Cortex of kidney (tissue), 1 donor: ENCODE measurements at places on chromosomes 5 and 9.

DNA sequence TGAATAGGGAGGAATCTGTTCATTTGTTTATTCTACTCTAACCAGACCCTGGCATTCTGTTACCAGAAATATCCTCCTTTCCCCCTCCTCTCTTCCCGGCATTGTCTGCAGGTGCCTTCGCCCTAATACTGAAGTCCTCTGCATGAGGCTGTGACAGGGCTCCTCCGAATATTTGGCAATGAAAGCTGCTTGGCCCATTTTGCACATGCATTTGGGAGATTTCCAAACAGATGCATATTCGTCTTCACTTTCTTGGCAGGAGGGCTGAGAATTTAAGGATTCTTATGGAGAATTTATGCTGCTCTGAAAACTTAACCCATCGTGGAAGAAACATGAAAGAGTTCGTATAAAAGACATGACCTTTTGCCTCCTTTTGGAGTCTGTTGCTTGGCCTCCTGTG lies 484.0 kb downstream of the ZNF608 start:
- DNase-seq, result no peak

DNA sequence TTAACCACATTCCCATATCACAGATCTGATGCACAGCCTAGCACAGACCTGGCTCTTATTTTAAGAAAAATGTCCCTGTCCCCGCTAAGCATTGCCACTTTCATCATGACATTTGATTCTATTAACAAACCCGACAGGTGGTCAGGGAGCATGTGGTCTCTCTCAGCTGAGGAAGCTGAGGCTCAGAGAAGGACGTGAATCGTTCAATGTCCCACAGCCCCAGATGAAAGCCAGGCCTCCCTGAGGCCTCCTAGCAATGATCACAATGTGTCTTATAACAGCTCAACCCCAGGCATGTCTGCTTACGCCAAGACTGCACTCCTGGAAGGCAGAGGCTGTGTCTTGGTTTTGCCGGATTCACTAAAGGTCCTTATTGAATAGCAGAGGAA lies 10.4 kb upstream of the CRB2 start:
- DNase-seq, result no peak

GRCh38 chr5:10734037-10734709 lies 26.9 kb downstream of the DAP start:
- DNase-seq, result no peak

DNA sequence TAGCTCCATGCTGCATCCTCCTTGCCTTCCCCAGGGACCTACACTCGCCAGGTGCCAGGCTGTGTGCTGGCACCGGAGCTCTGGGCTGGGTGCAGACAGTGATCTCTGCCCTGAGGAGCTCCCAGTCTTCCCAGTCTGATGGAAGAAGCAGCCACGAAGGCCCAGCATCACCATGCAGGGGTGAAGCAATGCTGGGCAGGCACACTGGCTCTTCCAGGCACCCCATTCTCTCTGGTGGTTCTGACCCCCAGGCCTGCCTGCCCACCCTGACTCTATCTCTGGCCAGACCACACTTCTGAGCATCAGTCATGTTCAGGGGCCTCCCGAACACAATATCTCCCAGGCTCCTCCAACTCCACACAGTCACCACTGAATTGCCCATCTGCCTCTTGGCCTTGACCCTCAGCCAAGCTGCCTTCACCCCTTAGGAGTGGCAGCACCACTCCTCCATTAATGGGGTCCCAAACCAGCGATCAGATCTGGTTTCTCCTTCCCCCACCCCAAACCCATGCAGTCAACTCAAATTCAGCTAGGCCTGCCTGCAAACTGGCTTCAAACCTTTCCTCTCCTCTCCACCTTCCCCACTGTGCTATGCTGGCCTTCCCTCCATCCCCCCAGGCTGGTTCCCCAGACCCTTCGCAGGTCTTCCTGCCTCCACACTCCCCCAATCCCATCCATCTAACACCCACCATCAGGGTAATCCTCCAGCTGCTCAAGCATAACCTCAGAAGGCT lies 102.7 kb upstream of the MVB12B start:
- no peak for DNase-seq

GRCh38 chr9:137055385-137056364 lies 1.8 kb upstream of the ENTPD2 start:
- DNase-seq, result no peak

GRCh38 chr5:122500245-122501088 lies 188.4 kb downstream of the SNCAIP start:
- DNase-seq, result no peak

- DNase-seq, result no peak
These were observed 4.3 kb upstream of the IL13 start for GRCh38 chr5:132653716-132654115.

DNA sequence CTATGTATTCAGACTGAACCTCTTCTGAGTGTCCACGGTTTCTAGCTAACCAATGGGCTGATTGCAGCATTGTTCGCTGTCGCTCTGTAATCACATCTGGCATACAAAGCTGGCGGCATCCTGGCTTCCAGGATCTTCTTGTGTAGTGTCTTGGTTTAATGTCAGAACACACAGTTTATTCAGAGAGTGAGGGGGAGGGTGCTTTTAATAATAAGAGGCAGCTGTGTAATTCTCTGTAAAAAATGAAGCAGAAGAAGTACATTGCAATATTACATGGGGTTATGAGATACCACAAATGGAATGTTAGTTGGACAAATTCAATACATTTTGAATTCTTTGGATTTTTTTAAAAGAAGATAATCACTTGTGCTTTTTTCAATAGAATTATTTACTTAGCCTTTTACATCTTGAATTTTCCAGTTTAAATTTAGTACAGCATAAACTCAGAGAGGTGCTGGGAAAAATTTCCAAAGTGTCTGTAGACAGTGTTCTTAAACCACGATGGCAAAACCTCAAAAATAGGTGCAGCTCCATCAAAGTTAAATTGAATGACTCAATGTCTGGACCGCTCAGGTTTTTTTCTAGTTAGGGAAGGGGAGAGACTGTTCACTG lies 206.0 kb downstream of the PCSK1 start:
- DNase-seq, result no peak

DNA sequence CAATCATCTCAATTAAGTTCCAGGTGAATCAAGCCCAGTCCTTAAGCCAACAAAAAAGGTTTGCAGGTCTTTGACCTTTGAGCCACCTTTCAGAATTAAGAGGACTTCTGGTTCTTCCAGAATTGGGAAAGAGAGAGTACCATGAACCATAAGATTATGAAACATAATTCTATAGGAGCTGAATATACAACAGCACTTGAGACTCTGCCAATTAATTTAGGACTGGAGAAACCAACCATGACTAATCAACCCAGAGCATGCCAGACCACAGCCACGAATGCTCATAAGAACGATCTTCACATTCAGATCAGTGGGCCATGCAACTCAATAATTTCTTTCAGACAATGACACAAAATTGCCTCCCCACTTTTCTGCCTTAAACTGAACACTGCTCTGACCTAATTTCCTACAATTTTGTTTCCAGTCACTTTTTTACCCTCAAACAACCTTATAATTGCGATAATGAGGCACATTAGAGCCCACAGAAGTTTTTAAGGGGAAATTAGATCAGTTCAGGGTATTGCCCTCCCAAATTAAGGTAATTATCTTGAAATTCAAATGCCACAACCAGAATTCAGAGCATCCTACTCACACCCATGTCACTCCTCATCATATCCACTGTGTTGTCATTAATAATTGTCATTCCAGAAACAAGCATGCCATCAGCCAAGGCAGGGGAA lies 213.4 kb downstream of the ATPSCKMT start:
- no peak for DNase-seq

DNA sequence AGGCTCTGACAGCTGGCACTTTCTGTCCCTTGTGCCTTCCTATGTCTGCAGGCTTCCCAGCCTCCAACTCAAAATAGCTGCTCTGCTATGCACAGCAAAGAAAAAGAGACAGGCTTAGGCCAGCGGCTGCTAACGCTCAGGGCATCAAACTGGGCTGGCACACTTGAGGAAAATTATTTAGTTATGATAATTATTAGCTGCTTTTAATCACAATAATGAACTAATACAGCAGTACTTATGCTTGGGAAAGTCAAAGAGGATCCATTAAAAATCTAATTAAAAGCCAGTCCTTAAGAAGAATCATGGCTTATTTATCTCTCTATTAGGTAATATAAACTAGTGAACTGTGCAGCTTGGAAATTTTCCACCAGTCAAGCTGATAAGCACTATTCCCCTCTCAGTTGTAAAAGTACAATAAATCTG lies 233.2 kb downstream of the SLIT3 start:
- DNase-seq, result no peak

DNA sequence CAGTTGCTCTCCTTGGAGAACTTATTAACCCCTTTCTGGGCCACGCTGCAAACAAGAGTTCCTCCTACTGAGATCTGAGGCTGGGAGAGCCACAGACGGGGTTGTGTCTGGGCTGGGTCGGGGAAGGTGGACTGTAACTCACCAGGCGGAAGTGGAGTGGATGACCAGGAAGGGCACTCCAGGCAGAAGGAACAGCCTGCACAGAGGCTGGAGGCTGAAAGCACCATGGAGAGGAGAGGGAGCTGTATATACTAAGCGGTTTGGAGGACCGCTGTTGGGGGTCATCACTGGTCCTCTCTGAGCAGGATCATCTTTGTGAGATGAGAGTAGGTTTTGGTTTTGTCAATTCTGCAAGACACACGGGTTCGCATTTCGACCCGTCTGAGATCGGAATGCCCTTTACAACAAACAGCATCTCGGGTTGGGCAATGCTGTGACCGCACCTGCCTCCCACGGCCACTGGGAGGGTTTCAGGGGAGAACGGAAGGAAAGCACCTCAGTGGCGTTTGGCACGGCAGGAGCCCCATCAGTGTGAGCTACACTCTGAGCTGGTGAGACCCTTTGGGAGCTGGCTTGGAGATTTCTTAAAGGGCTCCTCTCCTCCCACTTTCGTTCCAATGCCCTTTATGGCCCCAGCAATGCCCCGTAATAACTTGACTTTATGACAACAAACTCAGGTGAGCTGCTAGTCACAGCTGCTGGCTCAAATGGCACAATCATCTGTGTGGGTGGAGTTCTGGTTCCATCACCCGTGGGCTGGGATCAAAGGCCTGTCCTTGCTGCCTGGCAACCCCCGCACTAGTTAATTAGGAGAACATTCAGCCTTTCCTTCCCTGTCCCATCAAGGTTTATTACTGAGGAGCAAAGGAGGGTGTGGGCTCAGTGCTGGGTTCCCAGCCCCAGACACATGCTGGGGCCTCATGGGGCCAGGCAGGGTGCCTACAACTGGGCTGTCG lies 18.7 kb upstream of the NEURL1B start:
- DNase-seq, result no peak

- no peak for DNase-seq
These were observed 27.6 kb downstream of the CMBL start for GRCh38 chr5:10279925-10280720.

- DNase-seq, result no peak
These were observed 11.0 kb downstream of the CAST start for GRCh38 chr5:96673127-96673526.

- no peak for DNase-seq
These were observed 16.0 kb downstream of the ENC1 start for GRCh38 chr5:74624501-74624900.

DNA sequence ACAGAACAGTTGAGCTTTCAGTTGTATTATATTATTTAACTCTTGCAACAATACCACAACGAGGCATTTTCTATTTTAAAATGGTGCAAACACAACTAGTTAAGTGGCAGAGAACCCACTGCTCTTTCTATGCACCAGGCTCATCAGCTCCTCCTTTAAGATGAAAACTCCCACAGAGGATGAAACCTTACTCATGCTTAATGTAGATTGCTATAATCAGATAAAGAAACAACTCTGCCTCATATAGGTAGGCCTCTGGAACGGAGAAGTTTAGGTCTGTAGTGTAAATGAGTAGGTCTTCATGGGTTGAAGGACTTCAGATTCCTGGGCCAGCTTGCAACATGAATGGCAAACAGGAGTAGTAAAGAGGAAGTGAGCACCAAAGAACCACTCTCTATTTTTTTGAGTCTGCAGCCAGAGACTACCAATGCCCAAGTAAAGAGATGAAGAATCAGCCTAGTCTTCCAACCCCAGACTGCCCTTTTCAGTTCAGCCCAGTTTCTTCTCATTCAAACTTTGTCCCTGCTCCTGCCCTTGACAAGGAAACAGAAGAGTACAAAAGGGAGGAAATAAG lies 33.9 kb downstream of the HACD4 start:
- DNase-seq, result no peak

DNA sequence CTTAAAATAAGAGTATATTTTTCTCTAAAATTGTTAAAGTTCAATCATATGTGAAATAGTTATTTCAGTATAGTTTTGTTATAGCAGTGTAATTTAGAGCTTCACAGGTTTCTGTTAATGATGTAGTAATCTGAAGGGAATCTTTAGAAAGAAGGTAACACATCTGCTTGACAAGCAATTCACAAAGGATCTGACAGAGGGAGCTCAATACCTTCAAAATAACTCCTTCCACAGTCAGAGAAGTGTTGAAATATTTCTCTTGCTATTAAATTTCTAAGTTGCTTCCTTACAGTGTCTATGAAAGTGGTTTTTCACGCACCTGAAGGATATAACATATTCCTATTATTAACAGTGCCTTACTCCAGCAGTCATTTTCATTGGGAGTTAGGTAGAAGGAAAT lies 44.9 kb downstream of the SLC25A51 start:
- no peak for DNase-seq

DNA sequence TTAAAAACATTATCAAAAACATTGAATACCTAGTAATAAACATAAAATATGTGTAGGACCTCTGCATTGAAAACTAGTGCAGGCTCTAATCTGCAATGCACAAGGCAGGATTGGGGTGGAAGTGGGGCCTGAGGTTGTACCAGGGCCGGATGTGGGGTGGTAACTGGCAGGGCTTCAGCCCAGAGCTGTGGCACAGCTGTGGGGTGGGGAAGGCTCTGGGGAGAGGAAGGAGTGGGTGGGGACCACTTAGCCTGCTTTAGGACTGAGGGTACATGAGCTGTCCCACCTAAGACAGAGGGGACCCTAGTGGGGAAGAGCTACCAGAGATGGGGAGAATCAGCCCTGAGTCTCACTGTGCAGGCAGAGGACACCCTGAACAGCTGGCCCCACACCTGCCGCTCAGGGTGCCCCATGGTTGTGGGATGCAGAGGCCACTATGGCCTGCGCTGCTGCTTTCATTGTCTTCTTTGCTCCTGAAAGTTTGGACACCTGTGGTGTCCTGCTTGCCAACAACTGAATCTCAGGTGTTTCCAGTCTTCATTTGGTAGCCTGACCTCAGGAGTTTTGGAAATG lies 311.4 kb downstream of the TLE4 start:
- DNase-seq, result no peak

DNA sequence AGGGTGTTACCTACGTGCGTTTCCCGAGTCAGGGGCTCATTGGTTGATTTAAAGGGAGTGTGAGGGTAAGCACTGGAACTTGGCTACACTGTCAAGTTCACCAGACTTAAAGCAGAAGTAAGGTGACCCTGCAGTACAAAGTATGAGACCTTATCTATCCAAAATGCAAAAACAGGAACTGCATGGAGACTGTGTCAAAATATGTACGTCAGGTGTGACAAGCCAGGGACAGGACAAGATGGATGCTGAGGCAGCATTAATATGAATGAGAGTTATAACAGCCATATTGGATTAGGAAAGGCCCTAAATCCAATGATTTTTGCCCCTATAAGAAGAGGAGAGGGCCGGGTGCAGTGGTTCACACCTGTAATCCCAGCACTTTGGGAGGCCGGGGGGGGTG lies 15.4 kb upstream of the SUSD3 start:
- no peak for DNase-seq
